ENCODE measurements at places on chromosomes 11 and 22. TPM values are rescaled to one million over a fixed set of nuclear protein-coding genes. Genes with fewer than 3 reads are reported as not detected.

ISX gene
- total RNA-seq: not detected

OR4A47 gene
- total RNA-seq: not detected

SLC17A6 gene
- not detected for total RNA-seq

MMP12 gene
- 0.04 TPM for total RNA-seq

OR51I2 gene
- not detected for total RNA-seq

TRPM5 gene
- total RNA-seq: not detected

OR4C3 gene
- total RNA-seq: not detected

SLCO2B1 gene
- 3.4 TPM for total RNA-seq

WBP2NL gene
- total RNA-seq: not detected

KCNE3 gene
- not detected for total RNA-seq

SF1 gene
- 200 TPM for total RNA-seq

OR5B21 gene
- not detected for total RNA-seq

SYT9 gene
- total RNA-seq: 0.15 TPM

SMTNL1 gene
- total RNA-seq: not detected

KRTAP5-2 gene
- not detected for total RNA-seq

APOC3 gene
- total RNA-seq: not detected

LGR4 gene
- total RNA-seq: 46.9 TPM

ACTN3 gene
- 0.06 TPM for total RNA-seq

SYTL2 gene
- total RNA-seq: 12.5 TPM

APOL4 gene
- 0.14 TPM for total RNA-seq

ZNF408 gene
- total RNA-seq: 19.1 TPM

C11orf97 gene
- not detected for total RNA-seq

JRKL gene
- 6.3 TPM for total RNA-seq

Measured in A549 treated with dexamethasone at 1 μM for 4 hours (cell line).